ENCODE measurements at places on chromosomes 3 and 15. TPM values are rescaled to one million over a fixed set of nuclear protein-coding genes. Genes with fewer than 3 reads are reported as not detected.
A peak's percentile ranks its signal among the peaks of the same experiment; 100 is the strongest.

The PIGBOS1 gene
- 14.4 TPM for total RNA-seq

DNA sequence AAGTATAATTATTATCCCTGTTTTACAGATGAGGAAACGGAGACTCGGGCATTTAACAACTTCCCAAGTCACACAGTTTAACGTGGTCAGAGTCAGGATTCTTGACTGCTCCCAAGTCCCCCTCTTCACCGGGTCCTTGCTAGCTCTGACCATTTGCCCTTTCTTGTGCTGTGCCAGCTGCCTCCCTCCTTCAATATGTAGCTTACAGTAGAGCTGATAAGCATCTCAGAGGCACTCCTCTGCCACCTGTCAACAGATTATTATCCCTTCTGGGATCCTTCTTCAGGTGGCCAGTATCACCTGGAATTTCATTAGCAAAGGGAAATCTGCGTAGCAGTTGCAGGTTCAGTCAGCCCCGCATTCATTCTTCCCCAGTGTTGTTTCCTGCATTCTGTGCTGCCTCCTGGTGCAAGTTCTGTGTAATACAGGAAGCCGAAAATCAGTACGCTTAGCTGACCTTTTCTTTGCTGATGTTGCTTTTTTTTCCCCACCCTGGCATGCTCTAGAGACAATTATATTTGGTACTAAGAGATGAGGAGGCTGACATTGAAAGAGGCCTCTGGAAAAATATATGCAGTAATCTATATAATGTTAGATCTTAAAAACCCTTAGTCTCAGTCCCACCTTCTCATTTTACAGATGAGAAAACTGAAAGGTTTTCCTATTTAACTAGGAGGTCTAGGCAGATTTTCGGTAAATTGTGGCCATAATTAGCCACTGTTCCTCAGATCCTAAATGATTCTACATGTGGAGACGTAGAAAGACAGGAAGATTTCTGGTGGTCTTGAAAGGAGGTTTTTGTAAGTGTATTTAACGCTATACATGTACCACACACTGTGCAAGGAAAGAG is 24.8 kb downstream of the TMOD2 start:
- H3K4me1 ChIP-seq = no peaks in the 10 kb centered on the region
- peak; percentile 63 for DNase-seq
- H3K36me3 ChIP-seq = no peaks in the 10 kb centered on the region

GRCh38 chr15:25481208-25481859 is 42.5 kb upstream of the UBE3A start:
- peak overlapping the region; percentile 22 for H3K4me3 ChIP-seq
- DNase-seq = peak; percentile 19
- peaks cover 5% of the 10 kb centered on the region for H3K4me1 ChIP-seq
- H3K36me3 ChIP-seq = no peaks in the 10 kb centered on the region
- no peak overlapping the region for H3K27ac ChIP-seq
- H3K27me3 ChIP-seq = peaks cover 4% of the 10 kb centered on the region

DNA sequence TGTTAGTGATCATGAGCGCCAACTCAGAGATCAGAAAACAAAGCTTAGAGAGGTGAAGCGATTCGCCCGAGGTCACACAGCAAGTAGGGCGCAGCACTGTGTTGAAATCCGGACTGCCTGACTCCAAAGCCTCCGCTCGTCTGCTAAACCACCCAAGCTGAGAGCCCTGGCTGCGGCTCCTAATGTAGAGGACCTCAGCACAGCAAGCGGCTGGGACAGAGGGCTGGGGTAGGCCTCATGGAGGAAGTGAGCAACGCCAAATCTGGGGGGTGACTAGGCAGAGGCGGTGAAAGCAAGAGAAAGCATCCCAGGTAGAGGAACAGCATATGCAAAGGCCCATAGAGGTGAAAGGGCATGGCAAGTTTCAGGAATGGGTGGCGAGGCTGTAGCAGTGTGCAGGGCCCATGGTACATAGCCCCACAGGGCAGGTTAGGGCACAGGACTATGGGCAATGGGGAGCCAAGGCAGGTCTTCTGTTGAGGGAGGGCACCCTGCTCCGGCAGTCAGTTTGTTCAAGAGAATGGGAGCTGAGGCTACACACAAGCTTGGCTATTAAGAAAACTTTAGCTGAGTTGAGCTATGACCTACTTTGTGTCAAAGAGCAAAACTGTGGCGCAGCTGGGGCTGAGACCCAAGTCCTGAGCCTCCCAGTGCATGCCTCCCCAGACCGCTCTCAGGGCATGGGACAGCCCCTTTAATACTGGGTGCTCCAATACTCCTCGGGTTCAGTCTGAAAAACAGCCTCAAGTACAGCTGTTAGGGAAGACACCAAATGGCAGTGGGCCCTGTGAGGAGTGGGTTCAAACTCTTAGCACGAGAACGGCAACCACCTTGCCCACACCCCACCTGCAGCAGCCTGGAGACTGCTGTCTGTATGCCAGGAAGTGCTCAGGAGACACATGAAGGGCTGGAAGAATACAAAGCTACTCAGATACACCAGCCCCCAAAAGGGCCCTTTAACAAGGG is 988 bp upstream of the CFAP92 start:
- H3K27ac ChIP-seq = no peak overlapping the region
- H3K27me3 ChIP-seq = peaks cover 10% of the 10 kb centered on the region
- peaks cover 5% of the 10 kb centered on the region for H3K36me3 ChIP-seq
- H3K4me1 ChIP-seq = peaks cover 12% of the 10 kb centered on the region
- H3K4me3 ChIP-seq = peak overlapping the region; percentile 77
- DNase-seq = no peak

DNA sequence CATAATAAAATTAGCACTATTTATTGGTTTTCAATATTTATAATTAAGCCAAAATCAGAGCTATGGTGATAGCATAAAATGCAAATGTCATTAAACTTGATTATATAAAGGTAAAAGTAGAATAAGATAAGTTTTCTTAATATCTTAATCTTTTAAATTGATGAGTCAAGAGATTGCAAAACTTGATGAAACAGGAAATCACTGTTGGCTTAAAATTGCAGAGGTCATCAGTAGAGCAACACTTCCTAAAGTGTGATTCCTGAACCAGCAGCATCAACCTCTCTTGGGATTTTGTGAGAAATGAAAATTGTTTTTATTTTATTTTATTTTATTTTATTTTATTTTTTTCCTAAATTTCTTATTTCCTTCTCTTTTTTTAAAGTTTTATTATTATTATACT is 226.4 kb upstream of the CTDSPL start:
- H3K4me1 ChIP-seq = peaks cover 9% of the 10 kb centered on the region
- no peaks in the 10 kb centered on the region for H3K36me3 ChIP-seq
- H3K27me3 ChIP-seq = peaks cover 3% of the 10 kb centered on the region
- DNase-seq = no peak
- H3K4me3 ChIP-seq = no peak overlapping the region

The ARL6IP5 gene
- total RNA-seq = 74.0 TPM

DNA sequence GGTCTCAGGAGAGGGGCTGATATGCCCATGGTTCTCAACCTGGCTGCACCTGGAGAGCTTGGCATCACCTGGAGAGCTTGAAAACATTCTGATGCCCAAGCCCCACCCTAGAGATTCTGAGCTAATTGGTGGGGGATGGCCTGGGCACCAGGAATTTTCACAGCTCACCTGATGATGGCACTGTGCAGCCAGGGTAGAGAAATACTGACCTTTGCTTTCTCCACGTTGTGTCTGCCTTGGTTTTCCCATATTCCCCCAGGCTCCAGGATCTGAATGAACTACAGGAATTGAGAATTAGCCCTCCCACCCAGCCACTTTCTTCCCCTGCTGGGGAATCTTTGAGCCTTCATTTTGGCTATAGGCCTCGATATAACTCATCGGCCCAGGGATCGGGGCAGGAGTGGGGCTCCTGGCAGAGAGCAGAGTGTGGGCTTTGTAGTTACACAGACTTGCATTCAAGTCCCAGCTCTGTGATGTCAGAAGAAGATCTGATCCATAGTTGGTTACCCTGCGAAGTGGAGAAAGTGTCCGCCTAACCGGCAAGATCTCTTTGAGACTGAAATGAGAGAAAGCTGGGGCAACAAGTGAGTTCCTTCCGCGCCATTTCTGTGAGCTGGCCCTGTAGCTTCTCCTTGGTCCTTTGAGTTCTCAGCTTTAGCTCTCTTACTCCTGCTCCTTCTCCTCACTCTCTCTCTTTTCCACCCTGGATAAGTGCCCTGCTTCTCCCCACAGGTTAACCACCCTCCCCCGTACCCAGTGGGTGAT is 33.1 kb upstream of the UBE2Q2 start:
- DNase-seq = no peak
- peaks cover 3% of the 10 kb centered on the region for H3K27me3 ChIP-seq
- peaks cover 4% of the 10 kb centered on the region for H3K36me3 ChIP-seq

DNA sequence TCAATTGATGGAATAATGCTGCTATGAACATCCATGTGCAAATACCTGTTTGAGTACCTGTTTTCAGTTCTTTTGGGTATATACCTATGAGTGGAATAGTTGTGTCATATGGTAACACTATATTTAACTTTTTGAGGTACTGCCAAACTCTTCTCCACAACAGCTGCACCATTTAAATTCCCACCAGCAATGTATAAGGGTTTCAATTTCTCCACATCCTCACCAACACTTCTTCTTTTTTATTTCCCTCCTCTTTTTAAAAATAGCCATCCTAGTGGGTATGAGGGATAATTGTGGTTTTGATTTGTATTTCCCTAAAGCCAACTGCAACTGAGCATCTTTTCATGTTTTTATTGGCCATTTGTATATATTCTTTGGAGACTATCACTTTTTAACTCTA is 31.3 kb upstream of the ARHGEF3 start:
- peaks cover 6% of the 10 kb centered on the region for H3K4me1 ChIP-seq
- H3K4me3 ChIP-seq = no peak overlapping the region
- no peak overlapping the region for H3K27ac ChIP-seq
- no peak for DNase-seq
- H3K27me3 ChIP-seq = no peaks in the 10 kb centered on the region
